ENCODE measurements at places on chromosomes 1 and 21.

GRCh38 chr1:44422161-44422560 lies 17.1 kb downstream of the RNF220 start:
- no peak for DNase-seq

- no peak for DNase-seq
Observed at GRCh38 chr1:209622841-209623829, 29.1 kb downstream of the LAMB3 start.

DNA sequence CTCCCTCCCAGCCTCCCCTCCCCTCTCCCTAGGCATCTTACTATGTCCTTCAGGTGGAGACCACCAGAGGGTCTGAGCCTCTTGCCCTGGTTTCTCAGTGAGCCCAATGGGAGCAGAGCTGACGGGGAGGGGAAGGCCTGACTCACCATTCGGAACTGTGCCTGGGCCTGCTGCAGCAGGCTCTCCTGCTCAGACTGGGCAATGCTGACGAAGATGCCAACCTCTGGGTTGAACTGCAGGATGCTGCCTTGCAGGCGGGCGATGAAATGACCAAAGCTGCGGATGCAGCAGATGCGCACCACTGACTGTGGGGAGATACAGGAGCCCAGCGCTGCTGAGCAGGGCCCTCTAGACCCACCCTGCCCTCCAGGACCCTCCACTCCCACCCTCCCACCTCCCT lies 11.0 kb upstream of the PAQR6 start:
- DNase-seq, result no peak

DNA sequence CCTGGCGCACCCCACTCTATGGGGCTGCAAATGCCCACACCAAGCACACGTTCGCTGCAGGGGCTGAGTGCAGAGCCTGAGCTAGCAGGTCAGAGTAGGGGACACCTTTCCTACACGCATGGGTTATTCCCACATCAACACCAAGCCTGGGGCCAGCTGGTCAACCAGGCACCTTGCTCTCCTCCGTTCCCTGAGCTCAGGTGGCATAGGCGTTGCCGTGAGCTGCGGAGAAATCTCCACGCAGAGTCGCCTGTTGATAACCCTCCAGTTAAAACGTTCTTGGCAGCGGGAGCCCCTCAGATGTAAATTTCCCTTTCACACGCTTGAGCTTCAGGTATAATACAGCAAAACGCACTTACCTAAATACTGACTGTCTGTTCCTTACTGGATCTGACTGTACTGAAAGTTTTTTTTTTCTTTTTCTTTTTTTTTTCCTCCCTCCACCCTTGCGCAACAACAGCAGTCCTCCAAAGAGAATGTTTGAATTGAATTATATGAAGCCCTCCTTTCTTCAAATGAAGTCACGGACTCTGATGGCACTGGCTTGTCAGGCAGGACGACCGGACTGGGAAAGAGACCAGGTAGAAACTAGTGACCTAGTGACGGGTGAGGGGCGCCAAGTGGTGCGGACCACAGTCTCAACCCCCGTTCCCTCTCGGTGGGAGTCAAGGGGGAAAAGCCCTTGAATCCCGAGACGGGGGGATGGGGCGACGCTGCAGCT lies 2.1 kb downstream of the BRINP3 start:
- no peak for DNase-seq

DNA sequence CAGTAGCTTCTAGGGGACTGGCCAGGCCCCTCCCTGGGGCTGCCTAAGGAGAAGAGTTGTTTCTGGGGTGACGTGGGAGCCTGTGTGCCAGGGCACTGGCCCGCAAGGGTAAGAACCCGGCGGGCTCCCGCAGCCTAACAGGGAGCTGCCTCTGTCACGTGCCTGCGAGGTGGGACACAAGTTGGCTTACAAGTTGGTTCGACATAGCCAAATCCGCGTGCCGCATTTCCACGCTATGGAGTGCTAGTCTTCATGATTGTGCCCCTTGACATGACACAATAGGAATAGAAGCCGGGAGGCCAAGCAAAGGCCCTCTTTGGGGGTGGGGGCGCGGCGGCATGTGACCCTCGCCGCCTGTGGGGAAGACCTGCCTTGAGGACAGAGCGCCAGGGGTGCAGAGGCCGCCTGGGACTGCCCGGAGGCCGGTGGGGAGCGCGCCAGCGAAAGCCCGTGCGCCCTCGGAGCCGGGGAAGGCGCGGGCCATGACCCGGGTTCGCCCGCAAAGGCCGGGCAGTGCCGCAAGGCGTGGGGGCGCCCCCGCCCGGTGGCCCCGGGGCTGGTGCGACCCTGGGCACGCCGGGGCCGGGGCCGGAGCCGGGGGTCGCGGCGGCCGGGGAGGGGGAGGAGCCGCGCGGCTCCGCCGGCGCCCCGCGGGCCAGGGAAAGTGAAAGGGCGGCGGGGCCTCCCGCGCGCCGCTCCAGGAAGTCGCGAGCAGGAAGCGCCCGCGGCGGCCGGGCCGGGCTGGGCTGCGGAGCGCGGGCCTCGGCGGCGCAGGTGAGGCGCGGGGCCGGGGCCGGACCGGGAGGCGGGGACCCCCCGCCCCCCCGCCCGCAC lies at the start of gene SLC37A1:
Gene SLC37A1 (plus strand): TSS at position 702 of the 834 bp plus-strand sequence. CDS start 4,603 bp downstream, outside the sequence.
- no peak for DNase-seq

GRCh38 chr1:175472464-175472863 lies 270.9 kb downstream of the TNR start:
- no peak for DNase-seq

DNA sequence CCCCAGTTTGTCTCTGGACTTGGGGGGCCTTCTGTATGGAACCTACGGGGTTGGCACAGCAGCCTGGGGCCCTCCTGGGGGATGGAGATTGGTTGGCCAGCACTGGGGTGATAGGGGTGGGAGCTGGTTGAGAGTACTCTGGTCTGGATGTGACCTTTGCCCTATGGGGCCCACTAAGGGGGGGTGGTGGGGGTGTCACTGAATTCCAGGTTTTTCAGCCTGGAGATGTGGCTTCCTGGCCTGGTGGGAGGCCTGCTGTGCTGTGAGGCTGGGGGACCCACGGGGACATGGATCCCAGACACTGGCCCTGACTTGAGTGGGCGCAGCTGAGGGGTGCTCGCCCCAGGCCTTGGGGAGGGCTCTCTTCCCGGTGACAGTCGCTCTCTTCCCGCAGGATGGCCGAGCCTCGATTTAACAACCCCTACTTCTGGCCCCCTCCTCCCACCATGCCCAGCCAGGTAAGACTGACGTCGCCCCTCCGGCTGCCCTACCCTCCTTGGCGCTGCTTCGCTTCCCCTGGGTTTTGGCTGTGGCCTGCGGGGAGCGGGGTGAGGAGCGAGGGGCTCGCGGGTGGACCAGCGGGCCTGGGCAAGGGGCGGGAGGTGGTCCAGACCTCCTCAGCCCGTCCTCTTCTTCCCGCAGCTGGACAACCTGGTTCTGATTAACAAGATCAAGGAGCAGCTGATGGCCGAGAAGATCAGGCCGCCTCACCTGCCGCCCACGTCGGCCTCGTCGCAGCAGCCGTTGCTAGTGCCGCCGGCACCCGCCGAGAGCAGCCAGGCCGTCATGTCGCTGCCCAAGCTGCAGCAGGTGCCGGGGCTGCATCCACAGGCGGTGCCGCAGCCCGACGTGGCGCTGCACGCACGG lies 19.6 kb downstream of the ZNF362 start:
- no peak for DNase-seq

DNA sequence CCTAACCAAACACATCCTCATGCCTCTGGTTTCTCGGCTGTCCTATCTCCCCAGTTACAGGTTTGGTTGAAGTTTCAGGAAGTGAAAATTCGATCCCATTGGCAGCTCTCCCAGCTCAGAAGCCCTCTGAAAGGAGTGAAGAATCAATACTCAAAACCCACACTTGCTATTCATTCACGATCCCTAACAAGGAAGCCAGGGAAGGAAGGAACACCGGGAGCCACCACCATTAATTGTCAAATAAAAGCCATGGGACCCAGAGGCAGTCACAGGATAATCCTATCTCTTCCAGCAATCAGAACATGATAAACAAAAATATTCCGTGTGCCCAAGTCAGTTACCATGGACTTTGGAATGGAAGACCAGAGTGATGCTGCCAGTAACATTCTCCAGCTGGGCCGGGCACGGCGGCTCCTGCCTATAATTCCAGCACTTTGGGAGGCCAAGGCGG lies 7.0 kb downstream of the TMPRSS2 start:
- DNase-seq, result no peak

GRCh38 chr21:25328736-25329135 lies 278.5 kb downstream of the MRPL39 start:
- no peak for DNase-seq

- peak; percentile 14 for DNase-seq
Observed at GRCh38 chr1:178774263-178774662, 49.2 kb downstream of the RALGPS2 start.

- peak; percentile 81 for DNase-seq
Observed at GRCh38 chr1:180271272-180272255, 41.5 kb downstream of the LHX4 start.

DNA sequence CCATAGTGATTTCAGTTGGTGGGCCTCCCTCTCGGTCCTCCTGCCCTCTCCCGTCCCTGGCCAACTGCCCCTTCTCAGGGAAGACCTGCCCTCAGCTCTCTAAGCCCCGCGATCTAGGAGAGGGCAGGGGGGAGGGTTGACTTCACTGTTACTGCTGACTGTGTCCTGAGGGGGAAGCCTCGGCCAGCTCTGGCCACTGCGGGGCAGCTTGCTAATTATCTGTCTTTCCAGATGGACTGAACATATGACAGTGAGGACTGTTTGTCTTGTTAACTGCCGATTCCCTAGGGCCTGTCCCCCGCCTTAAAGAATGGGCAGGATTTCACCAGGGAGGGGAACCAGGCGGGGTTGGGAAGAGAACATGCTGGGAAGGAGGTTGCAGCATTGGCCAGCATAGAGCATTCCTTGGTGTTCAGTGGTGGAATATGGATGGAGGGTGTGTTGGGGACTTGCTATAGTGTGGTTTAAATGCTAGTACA lies 22.9 kb downstream of the NIPAL3 start:
- DNase-seq, result no peak

- DNase-seq, result peak; percentile 14
Observed at GRCh38 chr1:19877821-19878636, 4.2 kb upstream of the OTUD3 start.

- DNase-seq, result no peak
Observed at GRCh38 chr1:177340601-177341067, 169.9 kb downstream of the BRINP2 start.

GRCh38 chr21:46515109-46515508 lies 56.4 kb downstream of the DIP2A start:
- no peak for DNase-seq

GRCh38 chr1:147052677-147053076 lies 114.6 kb downstream of the NBPF12 start:
- DNase-seq, result no peak

DNA sequence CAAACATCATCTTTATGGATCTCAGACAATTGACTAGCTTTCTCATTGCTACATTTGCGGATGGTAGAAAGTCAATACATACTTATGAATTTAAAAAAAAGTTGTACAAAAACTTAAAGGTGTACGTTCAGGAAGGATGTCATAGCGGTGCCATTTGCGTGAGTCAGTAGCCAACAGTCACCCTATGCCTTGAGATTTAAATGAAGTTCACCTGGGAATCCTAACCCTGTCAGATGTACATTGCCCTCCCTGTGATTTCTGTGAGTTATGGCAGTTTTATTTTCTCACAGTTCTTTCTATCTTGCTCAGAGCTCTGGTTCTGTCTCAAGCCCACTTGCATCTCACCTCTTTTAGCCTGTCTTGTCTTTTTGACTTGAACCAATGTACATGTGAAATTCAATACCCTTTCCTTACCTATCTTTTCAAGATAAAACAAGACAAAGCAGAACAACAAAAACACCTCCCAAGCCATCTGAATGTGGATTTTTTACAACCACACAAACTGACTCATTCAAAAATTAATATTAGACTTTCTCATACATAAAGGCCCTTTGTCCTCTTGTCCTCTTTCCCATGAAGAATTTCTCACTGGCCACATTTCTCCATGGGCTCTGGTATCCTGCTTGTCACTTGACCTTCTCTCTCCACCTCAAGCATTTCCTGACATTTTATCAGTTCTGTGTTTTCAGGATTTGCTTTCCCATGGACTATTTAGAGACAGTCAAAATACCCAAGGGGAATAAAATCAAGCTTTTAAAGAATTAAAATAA lies 25.3 kb upstream of the ZNF697 start:
- DNase-seq, result peak; percentile 89

- peak; percentile 73 for DNase-seq
Observed at GRCh38 chr1:24191860-24192259, 4.8 kb upstream of the IFNLR1 start.

DNA sequence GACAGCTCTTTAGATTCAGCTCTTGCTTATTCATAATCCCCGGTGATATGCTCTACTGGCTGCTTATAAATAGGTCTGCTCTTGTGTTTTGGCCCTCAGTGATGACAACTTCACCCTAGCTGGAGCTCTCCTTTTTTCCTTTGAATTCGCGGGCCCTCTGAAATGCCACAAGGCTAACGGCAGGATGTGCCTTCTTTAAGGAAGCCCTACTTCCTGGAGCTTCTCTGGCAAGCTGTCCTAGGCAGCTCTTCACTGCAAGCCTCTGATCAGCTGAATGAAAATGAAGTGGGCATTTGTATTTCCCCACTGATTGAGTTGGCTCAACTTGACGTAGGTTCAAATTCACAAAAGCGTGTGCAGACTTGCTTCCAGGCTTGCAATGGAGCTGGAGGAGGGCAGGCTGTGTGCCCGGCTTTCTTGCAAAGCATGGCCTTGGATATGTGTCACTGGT lies 22.2 kb downstream of the SGIP1 start:
- no peak for DNase-seq

- no peak for DNase-seq
Observed at GRCh38 chr1:246703581-246703980, 20.6 kb upstream of the SCCPDH start.

GRCh38 chr1:116769561-116769977 lies 15.3 kb downstream of the CD2 start:
- peak; percentile 86 for DNase-seq

DNA sequence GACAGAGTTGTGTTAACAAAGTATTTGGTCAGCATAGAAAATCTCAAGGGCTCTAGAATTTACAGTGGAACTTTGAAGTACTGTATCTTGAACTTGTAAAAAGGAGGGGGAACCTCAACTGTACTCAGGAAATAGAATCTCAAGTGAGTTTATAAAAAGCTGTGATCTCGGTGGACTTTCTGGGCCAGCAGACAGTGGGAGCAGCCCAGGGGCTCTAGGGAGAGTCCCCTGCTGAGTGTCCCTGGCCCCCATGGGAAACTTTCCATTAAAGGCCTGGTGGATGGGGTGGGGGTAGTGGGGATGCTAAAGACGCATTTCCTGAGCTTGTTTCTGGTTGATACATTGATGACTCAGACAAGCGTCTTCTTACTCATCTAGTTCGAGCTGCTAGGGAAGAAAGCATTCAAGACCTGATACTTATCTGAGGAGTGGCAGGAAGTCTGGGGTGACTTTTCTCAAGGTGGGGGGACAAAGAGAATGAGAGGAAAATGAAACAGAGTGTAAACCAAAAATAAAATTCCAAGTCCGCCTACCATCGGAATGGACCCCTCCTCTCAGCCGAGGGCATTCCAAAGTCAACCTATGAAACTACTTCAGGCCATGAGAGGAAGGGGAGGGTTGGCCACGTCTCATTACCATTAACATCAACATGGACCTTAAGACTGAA lies 65.5 kb downstream of the NID1 start:
- peak; percentile 98 for DNase-seq
